Midbrain (tissue), 1 donor: ENCODE measurements at places on chromosomes 11 and 22.

GRCh38 chr11:12058425-12059115 lies 50.1 kb upstream of the DKK3 start:
- DNase-seq, result no peak

DNA sequence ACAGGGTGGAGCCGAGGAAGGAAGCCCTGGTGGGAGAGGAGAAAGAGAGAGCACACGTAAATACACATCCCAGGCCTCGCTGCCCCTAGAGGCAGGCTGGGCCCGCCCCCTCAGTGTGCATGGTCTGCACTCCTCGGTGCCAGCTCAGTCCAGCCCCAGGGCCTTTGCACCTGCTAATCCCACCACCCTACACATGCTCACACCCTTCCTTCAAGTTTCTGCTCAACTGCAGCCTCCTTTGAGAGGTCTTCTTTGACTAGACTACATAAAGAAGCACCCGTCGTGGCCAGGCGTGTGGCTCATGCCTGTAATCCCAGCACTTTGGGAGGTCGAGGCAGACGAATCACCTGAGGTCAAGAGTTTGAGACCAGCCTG lies 5.5 kb downstream of the IL2RB start:
- no peak for DNase-seq

DNA sequence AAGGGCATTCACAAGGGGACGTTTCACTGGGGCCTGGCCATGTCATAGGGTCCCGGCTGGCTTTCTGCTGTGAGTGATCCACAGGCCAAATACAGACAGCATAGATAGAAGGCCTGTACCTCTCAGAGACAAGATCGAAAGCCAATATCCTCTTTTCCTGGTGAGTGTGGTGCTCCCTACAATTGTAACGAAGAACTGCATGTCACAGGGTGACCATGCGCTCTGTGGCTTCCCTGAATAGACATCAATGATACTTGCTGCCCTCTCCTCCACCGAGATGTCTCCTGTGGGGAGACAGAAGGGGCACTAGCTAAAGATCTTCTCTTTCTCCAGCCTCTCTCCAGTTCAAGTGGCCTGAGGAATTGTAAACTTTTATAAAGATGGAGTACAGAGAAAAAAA lies 226.1 kb upstream of the POU2AF2 start:
- DNase-seq, result no peak

DNA sequence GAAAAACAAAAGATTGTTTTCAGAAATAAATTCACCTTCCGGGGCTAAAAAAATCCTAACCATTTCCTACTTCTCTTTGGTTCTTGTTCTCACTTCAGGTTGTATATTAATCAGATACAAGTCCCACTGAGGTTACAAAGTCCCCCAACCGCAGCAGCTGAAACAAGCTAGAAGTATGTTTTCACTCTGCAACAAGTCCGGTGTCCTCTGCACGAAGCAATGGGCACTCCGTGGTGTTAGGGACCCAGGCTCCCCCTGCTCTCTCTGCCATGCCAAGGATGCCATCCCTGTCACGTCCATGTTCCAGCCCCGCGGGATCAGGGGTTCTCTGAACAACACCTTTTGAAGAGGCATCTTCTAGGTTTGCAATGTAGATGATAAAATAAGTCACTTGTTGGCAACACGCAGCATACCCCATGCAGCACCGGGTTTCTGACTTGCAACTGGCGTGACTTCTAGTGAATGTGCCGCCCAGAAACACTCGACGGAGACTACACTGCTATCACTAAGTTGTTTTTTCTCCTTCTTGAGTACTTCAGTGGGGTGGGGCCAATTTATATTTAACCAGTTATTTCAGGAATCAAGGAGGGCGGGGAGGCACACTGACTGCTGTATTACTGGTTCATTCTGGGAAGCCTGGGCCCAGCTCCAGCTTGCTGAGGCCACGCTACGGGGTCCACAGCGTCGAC lies 25.4 kb upstream of the GSTP1 start:
- DNase-seq, result no peak

- no peak for DNase-seq
These were observed 9.3 kb downstream of the SMTN start for GRCh38 chr22:31090217-31091085.

GRCh38 chr11:104691129-104691528 lies 207.1 kb downstream of the CASP12 start:
- no peak for DNase-seq

- DNase-seq, result no peak
These were observed 41.8 kb downstream of the MAP6 start for GRCh38 chr11:75626889-75627529.
